HFFc6 (cell line): ENCODE measurements at places on chromosomes 4 and X.

DNA sequence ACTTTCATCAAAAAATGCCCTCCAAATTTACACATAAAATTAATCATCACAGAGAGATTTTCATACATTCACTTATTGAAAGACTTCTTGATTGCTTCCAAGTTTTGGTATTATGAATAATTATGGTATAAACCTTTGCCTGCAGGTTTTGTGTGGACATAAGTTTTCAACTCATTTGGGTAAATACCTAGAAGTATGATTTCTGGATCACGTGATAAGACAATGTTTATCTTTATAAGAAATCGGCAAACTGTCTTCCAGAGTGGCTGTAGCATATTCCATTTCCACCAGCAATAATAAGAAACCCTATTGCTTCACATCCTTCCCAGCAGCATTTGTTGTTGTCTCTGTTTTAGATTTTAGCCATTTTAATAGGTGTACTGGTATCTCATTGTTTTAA, 1507.0 kb upstream of the IGFBP7 start:
- H3K4me3 ChIP-seq, result no peak overlapping the region
- no peaks in the 10 kb centered on the region for H3K4me1 ChIP-seq
- H3K36me3 ChIP-seq, result no peaks in the 10 kb centered on the region
- H3K27me3 ChIP-seq, result no peaks in the 10 kb centered on the region; the same call in 1 of the 2 replicates
- H3K27ac ChIP-seq, result no peak overlapping the region

DNA sequence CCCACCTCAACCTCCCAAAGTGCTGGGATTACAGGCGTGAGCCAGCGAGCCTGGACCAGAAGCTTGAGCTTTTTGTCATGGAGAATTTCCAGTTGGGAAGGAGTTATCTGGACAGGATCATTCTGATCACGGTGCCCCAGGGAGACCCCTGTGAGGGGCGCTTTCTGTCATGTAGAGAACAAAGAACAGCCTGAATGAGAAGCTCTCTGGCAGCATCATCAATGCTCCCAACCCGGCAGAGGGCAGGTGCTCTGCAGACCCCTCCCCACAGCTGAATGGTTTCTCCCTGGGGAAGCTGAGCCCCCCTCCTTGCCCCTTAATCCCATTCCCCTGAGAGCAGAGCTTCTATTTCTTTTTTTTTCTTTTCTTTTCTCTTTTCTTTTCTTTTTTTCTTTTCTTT, 7.3 kb upstream of the CSF2RA start:
- no peak overlapping the region for H3K4me3 ChIP-seq
- H3K36me3 ChIP-seq, result no peaks in the 10 kb centered on the region
- DNase-seq, result no peak
- no peak overlapping the region for H3K27ac ChIP-seq
- H3K27me3 ChIP-seq, result peaks cover 13% of the 10 kb centered on the region
- H3K4me1 ChIP-seq, result no peaks in the 10 kb centered on the region

DNA sequence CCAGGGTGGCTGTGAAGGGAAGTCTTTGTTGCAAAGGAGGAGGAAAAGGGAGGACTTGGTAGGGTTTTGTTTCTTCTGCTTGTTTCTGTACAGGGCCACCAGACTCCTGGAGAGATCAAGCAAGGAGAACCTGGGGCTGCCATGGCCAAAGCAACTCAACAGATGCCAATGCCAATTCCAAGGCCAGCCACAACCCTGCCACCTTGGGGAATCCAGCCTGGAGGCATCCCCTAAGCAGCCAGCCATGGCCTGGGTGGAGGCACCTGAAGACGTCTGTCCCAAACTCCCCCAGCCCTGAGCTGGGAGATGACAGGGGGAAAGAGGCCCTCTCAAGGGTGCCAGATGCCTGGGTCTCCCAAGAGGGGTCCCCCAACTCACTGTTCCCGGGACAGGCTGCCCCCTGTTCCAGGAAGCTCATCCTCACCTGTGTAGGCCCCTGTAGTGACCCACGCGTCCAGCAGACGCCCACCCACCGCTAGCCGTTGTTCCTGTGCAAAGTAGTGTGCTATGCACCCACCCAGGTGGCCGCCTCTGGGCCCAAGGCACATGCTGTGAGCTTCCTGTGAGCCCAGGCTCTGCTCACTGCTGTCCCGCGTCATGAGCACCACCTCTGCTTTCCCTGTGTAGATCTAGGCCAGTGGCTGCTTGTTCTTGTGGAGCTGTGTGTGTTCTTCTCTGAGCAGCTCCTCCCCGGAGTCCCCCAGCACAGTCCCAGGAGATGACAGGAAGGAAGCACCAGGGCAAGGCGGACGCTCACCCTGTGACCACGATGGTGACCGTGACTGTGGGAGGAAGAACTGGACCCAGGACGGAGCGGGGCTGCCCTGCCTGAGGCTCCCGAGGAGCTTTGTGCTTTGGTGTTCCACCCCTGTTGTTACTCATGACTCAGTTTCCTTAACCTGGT, 3.2 kb downstream of the PNMA3 start:
- DNase-seq, result no peak
- no peaks in the 10 kb centered on the region for H3K36me3 ChIP-seq
- peaks cover 14% of the 10 kb centered on the region for H3K4me1 ChIP-seq
- no peak overlapping the region for H3K4me3 ChIP-seq
- no peak overlapping the region for H3K27ac ChIP-seq

- no peaks in the 10 kb centered on the region for H3K27me3 ChIP-seq
- no peak overlapping the region for H3K4me3 ChIP-seq
- H3K36me3 ChIP-seq, result peaks cover 9% of the 10 kb centered on the region
- DNase-seq, result no peak
- H3K4me1 ChIP-seq, result peaks cover 30% of the 10 kb centered on the region
Measured at GRCh38 chr4:17197070-17197469, 298.6 kb upstream of the LDB2 start.

GRCh38 chr4:149985981-149986380, 92.3 kb upstream of the DCLK2 start:
- no peak overlapping the region for H3K4me3 ChIP-seq
- H3K27ac ChIP-seq, result no peak overlapping the region
- peaks cover 26% of the 10 kb centered on the region for H3K4me1 ChIP-seq
- DNase-seq, result no peak
- no peaks in the 10 kb centered on the region for H3K36me3 ChIP-seq

GRCh38 chrX:40544343-40545266, 36.2 kb upstream of the ATP6AP2 start:
- peaks cover 23% of the 10 kb centered on the region for H3K4me1 ChIP-seq
- DNase-seq, result peak; percentile 6
- no peaks in the 10 kb centered on the region for H3K36me3 ChIP-seq
- H3K27me3 ChIP-seq, result 0 out of 2 replicates have a peak, but pooled peaks cover 2% of the 10 kb centered on the region

DNA sequence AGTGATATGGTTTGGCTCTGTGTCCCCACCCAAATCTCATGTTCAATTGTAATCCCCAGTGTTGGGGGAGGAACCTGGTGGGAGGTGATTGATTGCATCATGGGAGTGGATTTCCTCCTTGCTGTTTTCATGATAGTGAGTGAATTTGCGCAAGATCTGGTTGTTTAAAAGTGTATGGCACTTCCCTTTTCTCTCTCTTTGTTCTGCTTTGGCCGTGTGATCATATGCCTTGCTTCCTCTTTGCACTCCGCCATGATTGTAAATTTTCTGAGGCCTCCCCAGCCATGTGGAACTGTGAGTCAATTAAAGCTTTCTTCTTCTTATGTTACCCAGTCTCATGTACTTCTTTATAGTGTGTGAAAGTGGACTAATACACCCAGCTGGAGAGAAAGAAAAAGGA, 113.0 kb upstream of the AADAT start:
- no peak overlapping the region for H3K27ac ChIP-seq
- no peak for DNase-seq
- H3K4me3 ChIP-seq, result no peak overlapping the region
- H3K36me3 ChIP-seq, result no peaks in the 10 kb centered on the region
- H3K4me1 ChIP-seq, result no peaks in the 10 kb centered on the region

DNA sequence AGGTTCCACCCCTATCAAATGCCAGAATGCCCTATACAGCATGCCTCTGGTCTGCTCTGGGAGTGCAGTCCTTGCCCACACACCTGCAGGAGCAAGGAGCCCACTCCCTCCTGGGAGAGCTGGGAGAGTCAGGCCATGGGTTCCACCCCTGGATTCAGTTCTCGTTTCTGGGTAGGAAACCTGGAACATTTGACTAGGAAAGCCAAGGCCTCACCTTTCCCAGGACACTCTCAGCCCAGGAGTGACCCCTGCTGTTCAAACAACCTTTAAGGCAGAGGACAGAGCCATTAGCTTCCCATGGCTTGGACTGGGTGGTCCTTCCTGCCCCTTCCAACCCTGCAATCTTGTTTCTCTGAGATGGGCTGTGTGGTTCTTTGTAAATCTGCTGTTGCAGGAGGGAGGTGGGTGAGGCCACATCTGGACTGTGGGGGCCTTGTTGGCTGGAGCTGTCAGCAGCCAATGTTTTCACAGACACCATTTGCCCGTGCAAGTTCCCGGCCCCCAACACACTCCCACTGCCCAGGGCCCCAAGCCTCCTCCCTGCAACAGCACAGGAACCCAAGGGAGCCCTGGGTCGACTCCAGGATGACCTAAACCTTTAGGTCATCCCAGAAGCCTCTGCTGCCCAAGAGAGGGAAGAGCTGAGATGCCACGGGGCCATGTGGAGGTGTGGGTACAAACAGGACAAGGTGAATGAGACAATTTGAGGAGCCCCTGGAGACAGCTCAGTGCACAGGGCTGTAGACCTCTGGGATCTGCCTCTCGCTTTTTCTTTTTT, 104.4 kb downstream of the PJA1 start:
- DNase-seq, result no peak
- peaks cover 6% of the 10 kb centered on the region for H3K27me3 ChIP-seq
- H3K27ac ChIP-seq, result no peak overlapping the region
- H3K4me1 ChIP-seq, result no peaks in the 10 kb centered on the region
- H3K4me3 ChIP-seq, result no peak overlapping the region
- no peaks in the 10 kb centered on the region for H3K36me3 ChIP-seq
